Bronchial epithelial cell (primary cell): ENCODE measurements at places on chromosomes 1 and 21.
A peak's percentile ranks its signal among the peaks of the same experiment; 100 is the strongest.

DNA sequence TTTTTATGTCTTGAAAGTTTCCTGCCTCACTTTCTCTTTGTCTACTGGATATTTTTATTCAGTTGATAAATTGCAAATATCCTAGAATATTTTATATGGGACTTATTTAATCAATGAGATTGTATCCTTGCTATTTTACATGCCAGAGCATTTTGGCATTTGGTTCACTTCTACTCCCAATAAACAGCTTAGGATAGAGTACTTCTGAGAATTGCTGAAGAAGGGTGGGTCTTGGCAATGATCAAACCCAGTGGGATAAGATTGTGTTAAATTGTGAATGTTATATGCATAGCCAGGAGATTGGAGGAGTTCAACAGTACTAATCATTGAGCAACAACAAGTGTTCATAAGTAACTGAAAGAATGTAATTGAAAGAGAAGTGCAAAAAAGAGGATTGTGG lies 60.1 kb downstream of the SDCCAG8 start:
- DNase-seq, result no peak

GRCh38 chr1:67747671-67748546 lies 62.9 kb downstream of the GADD45A start:
- no peak for DNase-seq

- no peak for DNase-seq
Observed at GRCh38 chr1:178075333-178075732, 18.6 kb upstream of the RASAL2 start.

DNA sequence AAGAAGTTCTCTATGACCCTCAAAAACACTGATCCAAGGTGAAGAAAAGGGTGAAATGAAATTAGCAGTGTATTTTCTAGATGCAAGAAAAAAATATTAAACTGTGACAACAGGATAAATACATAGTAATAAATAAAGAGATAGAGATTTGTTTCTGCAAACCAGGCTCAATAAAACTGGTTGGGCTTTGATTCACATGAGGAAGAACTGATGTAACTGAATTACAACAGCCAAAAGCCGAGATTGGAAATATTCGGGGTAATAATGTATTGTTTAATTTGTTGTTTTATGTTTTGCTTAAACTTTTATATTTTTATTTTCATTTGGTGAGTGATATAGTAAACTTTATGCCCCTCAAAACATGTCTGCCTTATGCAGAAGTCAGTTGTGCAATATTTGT lies 285.0 kb downstream of the BRINP3 start:
- no peak for DNase-seq

DNA sequence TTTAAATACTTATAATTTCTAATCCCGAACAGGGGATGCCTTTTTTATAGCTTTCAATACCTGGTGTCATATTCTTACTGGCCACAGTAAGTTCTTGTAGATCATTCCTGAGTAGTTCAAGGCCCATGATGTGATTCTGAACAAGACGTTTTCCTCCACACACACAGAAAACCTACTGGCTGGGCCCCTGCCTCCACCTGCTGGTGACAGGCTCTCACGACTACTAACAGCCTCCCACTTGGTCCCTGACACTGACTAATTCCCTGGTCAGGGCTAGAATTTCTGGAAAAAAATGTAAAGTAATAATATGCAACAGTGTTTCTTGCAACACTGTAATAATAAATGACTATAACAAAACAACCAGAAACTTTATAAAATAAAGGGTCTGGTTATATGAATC lies 50.4 kb upstream of the RIPK4 start:
- DNase-seq, result peak; percentile 62

GRCh38 chr1:226990133-226990716 lies 50.1 kb downstream of the COQ8A start:
- no peak for DNase-seq
